ENCODE measurements at places on chromosomes 6 and 20.

DNA sequence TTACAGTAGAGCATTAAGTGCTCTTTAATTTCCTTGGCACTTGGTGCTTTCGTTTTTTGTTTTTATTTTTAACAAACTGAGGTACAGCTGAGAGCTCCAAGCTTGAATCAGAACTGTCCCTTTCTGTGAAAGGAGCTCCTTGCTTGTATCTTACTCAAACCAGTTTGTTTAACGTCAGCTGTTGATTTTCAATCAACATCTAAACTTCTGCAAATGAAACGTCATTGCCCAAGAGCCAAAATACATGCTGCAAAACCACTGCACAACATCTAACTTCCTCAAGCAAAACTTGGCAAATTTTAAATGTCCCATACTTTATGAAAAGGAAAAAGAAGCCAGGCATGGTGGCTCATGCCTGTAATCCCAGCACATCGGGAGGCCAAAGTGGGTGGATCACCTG is 15.2 kb downstream of the VNN2 start:
- DNase-seq: no peak

GRCh38 chr6:28258877-28259777 is at the start of gene NKAPL:
Gene NKAPL, plus strand, starts transcription at chr6:28259297. Its CDS starts 75 bp downstream, at chr6:28259372.
- peak; percentile 77 for DNase-seq

GRCh38 chr6:107473660-107474059 is 14.3 kb upstream of the PDSS2 start:
- no peak for DNase-seq

DNA sequence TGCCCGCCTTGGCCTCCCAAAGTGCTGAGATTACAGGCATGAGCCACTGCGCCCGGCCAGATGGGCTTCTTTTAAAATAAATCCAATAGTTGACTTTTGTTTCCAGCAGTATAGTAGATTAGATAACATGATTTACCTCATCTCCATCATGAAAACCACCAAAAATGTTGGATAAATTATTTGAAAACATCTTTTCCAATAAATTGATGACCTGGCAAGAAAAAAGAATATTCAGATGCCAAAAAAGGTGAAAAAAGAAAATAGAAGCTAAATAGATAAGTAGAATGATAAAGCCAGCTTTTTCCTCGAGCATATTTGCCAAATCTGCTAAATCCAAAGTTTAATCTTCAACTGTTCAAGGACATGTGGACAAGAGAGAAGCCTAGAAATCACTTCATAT is 109.2 kb downstream of the PHF3 start:
- DNase-seq: no peak

Data from head of caudate nucleus (tissue), 42 donors.